Right hindlimb (tissue), 1 donor: ENCODE measurements at places on chromosomes 12 and 14.
A peak's percentile ranks its signal among the peaks of the same experiment; 100 is the strongest.

DNA sequence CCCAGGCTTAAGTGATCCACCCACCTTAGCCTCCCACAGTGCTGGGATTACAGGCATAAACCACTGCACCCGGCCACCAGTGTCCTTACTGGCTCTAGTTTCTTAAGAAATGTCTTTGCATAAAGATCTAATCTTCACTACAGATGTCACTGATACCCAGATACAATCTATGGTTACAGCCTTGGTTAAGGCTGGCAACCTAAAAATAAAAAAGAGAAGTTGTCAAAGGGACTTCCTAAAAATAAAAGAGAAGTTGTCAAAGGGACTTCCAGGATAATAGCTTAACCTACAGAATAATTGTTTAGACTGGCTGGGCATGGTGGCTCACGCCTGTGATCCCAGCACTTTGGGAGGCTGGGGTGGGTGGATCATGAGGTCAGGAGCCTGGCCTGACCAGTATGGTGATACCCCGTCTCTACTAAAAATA, 27.6 kb downstream of the ETFBKMT start:
- DNase-seq = no peak

- DNase-seq = no peak
Observed at GRCh38 chr14:88681755-88682494, 110.8 kb downstream of the EML5 start.

GRCh38 chr14:49977126-49977841, 84.4 kb downstream of the ARF6 start:
- no peak for DNase-seq

DNA sequence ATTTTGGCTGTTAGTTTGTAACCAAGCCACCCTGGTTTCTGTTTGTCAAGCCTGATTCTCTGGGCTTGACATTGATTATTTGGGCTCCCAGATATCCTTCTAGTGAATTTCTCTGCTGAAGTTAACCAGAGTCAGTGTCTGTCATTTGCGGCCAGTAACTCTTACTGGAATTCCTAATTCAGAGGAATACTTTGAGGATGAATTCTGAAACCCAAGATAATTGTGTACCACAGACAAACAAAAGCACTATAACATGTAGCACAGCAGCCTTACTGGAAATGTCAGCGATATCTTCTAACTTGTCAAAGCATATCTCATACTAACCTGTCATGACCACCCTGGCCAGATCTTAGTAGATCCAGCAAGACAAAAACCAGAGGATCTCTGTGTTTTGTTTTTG, 84.4 kb upstream of the HIF1A start:
- DNase-seq = no peak

DNA sequence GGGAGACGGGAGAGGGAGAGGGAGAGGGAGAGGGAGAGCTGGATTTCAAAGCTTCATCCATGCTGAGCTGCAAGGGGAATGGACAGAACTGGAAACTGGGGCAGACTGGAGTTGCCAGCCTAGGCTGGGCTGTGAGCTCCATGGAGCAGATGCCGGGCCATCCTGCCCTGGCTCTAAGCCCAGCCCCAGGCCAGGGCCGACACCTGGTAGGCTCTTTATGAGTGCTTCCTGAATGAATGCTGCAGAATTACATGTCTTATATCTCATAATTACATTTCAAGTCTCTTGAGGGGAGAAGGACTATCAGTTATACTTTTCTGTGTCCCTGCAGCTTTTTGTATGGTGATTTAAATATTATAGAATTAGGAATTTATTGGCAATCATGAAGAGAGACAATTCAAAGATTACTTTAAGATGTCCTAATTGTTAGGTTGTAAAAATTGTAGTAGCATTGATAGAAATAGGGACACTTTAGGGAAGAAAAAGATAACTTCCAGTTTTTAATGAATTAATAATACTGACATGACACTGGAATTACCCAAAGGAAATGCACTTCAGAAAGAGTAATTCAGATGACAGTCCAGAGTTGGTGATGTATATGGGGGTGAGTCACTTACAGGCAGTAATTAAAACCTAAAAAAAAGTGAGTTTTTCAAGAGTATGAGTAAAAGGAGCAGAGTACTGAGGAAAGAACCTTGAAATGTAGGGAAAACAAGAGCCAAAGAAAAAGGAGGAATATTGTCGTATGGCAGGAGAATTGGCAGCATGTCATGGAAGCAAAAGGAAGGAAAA, 29.0 kb downstream of the SCYL2 start:
- DNase-seq = no peak

DNA sequence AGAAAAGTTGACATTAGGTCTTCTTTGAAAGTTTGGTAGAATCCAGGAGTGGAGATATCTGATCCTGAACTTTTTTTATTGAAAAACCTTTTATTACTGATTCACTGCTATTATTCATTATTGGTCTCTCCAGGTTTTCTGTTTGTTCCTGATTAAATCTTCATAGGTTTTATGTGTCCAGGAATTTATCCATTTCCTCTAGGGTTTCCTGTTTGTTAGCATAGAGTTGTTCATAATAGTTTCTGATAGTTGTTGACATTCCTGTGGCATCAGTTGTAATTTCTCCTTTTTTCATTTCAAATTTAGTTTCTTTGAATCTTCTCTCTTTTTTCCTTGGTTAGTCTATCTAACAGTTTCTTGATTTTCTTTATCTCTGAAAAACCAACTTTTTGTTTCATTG, 370.3 kb downstream of the SLC6A15 start:
- no peak for DNase-seq

GRCh38 chr12:127716166-127716565, 550.8 kb upstream of the TMEM132C start:
- no peak for DNase-seq

- DNase-seq = peak; percentile 10
Observed at GRCh38 chr14:68718023-68718990, 74.6 kb downstream of the ZFP36L1 start.

DNA sequence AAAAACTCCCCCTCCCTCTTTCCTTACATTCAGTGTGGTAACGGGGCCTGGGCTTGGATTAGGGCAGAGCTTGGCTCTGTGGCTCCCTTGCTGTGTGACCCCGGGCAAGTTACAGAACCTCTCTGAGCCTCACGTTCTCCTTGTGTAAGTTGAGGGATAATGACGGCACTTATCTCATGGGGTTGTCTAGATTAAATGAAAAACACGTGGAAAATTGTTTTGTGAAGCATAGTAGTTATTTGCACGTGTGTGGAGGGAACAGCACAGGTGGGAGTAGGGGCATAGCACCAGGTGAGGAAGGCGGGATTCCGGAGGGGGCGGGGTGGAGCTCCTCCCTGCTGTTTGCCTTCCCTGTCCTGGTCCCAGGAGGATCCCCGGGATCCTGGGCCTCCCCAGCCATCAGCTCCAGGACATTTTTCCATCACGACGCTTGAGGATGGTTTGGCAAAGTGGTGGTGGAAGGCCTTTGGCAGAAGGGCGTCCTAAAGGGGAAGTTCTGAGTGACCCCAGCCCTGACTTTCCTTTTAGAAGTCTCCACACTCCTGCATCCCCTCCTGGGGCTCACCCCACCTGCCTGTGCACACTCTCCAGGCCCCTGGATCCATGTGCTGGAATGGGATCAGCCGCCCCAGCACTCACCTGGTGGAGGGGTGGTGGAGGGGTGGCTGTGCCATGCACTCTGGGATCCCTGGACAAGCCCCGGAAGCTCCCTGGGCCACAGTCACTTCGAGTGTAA, 22.7 kb downstream of the LRTM2 start:
- no peak for DNase-seq

DNA sequence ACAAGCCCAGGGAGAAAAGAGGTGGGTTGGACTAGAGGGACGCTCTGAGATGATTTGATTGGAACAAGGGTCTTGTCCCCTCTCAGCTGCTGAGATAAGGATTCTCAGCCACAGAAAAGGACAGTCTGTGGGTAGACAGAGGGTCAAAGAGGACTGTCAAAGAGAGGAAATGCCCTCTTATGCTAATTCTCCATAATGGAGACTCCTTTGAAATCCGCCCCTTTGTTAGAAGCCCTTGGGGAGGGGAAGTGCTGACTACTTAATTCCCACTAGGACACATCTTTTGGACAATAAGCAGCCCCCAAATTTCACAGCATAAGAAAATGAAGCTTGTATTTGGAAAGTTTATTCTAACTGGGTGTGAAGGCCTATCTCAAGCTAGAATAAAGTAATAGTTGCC, 176.6 kb downstream of the KTN1 start:
- no peak for DNase-seq
